ENCODE measurements at places on chromosomes 6 and 20. TPM values are rescaled to one million over a fixed set of nuclear protein-coding genes. Genes with fewer than 3 reads are reported as not detected.

GRCh38 chr20:16637797-16638196 is 64.5 kb upstream of the KIF16B start:
- DNase-seq, result no peak

DNA sequence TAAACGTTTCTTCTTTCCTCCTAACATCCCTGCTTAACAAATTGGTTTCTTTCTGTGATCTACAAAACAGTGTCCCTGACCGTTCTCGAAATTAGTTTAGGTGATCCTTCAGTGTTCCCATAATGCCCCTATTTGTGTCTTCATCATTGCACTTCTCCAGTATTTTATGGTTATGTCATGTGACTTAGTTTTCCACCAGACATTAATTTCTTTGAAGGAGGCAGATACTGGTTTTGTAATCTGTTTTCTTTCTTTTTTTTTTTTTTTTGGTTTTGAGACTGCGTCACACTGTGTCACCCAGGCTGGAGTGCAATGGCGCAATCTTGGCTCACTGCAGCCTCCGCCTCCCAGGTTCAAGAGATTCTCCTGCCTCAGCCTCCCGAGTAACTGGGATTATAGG is 49.2 kb downstream of the FAM217A start:
- no peak for DNase-seq

DNA sequence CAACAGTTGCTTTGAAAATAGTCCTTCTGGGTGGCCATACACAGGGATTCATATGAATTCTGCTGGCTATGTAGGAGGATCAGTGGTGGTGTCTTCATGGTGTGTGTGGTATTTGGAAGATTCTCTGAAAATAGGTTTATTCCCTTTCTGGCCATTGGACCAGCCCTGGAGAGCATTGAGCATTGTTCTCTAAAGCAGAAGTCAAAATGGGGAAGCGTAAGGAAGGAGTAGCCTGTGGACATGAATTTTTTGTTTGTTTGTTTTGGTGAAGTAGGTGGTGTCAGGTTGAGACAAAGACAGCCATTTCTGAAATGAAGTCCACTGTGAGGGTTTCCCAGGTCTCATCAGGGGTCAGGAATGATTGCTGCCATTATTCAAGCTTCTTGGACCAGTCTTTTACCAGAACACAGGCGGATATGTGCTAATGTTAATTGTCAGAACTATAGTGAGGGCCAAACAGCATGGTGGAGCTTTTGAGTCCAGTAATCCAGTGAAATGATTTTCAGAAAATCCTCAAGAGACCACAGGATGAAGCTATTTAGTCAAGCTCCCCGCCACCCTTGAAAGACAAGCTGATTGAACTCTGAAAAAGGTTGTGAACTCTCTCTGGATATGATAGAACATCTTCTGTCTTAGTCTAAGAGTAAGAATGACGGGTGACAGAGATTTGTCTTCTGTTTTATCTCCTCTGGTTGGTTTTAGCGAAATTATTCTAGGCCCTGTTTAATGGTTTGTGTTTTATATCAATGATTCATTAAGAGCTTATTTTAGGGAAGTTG is 60.0 kb downstream of the DNAH8 start:
- no peak for DNase-seq

DNA sequence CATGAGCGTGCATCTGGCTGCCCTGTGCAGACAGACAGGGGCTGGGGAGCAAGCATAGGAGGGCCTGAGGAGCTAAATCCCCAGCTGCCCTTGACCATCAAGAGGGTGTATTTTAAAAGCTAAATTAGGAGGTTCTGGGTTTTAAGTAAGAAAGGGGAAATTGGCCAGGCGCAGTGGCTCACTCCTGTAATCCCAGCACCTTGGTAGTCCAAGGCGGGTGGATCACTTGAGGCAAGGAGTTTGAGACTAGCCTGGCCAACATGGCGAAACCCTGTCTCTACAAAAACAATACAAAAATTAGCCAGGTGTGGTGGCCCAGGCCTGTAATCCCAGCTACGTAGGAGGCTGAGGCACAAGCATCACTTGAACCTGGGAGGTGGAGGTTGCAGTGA is 27.8 kb downstream of the SERPINB6 start:
- no peak for DNase-seq

DNA sequence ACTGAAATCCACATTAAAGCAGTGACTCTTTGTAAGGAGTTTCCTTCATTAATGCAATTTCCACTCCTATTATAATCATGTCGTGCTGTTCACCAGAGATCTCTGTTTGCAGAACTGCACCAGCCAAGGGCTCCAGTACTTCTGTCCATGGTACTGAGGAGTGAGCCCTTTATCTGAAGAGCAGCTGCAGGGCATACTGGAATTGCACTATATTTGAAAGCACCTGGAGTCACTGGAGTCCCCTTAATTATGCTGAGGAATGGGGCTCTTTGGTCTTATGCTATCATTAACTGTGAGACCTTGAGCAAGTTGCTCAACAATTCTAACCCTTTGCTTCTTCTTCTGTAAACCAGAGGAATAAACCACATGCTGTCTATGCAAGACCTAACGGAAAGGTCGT is 61.7 kb upstream of the NUP153 start:
- DNase-seq, result peak; percentile 23

GRCh38 chr20:31974951-31975487 is 7.1 kb downstream of the XKR7 start:
- no peak for DNase-seq

DNA sequence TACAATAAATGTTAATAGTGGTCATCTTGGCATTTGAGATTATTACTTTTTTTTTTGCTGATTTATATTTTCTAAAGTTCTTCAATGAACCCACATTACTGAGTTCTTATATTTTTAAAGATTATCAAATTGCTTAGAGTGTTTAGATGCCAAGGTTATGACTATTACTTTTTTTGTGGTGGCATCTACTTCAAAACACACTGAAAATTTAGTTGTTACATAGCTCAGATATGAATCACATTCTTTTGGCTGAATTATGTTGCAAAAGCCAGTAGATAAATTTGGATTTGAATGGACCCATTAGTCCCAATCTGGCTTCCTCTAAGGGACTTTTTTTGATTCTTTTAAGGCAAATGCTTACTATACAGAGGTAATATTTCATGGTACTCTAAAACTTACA is 8.9 kb downstream of the UTRN start:
- DNase-seq, result no peak

- DNase-seq, result no peak
Measured at GRCh38 chr20:59782986-59783640, 150.3 kb downstream of the SYCP2 start.

DNA sequence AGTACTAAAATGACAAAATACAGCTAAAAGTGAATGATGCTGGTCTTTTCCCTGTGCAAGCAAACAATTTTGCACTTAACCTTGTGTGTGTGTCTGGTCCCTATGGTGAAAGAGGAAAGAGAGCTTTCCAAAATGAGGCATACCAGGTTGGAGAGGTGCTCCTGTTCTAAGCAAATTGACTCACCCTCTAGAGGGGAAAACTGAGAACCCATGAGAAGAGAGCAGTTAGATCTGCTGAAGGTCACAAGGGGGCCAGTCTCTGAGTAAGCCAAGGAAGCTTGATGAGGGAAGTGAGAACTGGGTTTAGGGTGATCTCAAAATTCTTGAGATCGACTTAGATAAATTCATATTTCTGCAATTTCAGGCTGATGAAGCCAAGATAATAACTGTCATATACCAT is 157.5 kb upstream of the TBX18 start:
- no peak for DNase-seq

- DNase-seq, result no peak
Measured at GRCh38 chr20:57082357-57082945, 184.0 kb downstream of the BMP7 start.

GRCh38 chr6:11132194-11132888 is 20.8 kb upstream of the ERVFRD-1 start:
- no peak for DNase-seq

GRCh38 chr6:26286168-26286877 is 78.7 kb upstream of the BTN3A2 start:
- no peak for DNase-seq

The SAMD10 gene
- total RNA-seq, result 9.6 TPM

The SLC22A3 gene
- total RNA-seq, result 5.8 TPM

The LGSN gene
- not detected for total RNA-seq

The ETV7 gene
- 8.4 TPM for total RNA-seq

The GINS1 gene
- total RNA-seq, result 7.7 TPM

The TOX2 gene
- 7.3 TPM for total RNA-seq

The STX11 gene
- 4.1 TPM for total RNA-seq

The C20orf202 gene
- total RNA-seq, result not detected

The LY6G5C gene
- total RNA-seq, result not detected

The TNFRSF6B gene
- 119 TPM for total RNA-seq

The EPPIN gene
- total RNA-seq, result not detected

Data from kidney epithelial cell (primary cell).